ENCODE measurements at places on chromosomes 5 and 9. TPM values are rescaled to one million over a fixed set of nuclear protein-coding genes. Genes with fewer than 3 reads are reported as not detected.

KDM4C gene
- total RNA-seq, result 42.9 TPM

GABRA1 gene
- total RNA-seq, result not detected

LHX3 gene
- not detected for total RNA-seq

GRCh38 chr5:170427672-170428236 lies 38.6 kb upstream of the KCNMB1 start:
- no peak for DNase-seq
- no peaks in the 10 kb centered on the region for H3K36me3 ChIP-seq
- peaks cover 19% of the 10 kb centered on the region for H3K27me3 ChIP-seq
- no peak overlapping the region for H3K4me3 ChIP-seq

DNA sequence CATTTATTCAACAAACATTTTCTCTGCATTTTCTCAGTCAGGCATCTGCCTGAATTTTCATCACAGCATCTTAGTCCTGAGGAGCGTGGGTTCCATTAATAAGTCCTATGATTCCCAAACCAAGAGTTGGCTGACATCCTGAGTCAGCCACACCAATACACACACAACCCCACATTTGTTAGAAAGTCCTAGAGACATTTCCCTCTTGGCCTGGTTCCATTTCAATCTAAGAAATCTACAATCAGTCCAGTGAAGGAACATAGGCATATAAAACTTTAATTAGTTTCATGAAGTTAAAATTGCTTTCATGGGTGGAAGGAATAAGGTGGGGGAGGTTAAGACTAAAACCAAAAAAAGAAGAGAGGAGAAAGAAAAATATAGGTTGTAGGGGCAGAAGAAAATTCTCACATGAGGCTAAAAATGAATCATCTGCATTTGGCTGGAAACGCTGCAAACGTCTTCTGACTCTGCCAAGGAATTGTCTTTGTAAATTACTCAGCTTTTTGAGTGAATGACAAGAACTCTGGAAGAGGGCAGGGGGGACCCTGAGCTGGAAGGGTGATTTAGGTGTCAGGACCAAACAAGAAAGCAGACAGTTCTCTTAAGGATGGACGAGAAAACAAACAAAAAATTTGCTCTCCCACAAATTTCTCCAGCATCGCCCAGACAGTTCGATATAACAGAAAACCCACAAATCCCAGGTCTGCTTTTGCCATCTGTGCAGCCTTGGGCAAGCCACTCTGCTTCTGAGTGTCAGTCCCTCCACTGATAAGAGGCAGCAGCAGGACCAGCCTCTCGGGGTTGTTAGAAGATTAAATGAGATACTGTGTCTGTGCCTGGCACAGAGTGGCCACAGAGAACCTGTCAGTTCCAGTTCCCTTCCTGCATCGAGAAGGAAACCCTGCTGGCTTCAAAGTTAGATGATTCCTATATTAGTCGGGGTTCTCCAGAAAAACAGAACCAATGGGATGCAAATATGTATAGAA lies 289.7 kb downstream of the CDK5RAP2 start:
- H3K4me1 ChIP-seq, result no peaks in the 10 kb centered on the region
- no peaks in the 10 kb centered on the region for H3K27me3 ChIP-seq
- no peak overlapping the region for H3K27ac ChIP-seq
- H3K36me3 ChIP-seq, result no peaks in the 10 kb centered on the region

GRCh38 chr9:68495247-68495646 lies 45.4 kb downstream of the TMEM252 start:
- H3K4me1 ChIP-seq, result no peaks in the 10 kb centered on the region
- no peak overlapping the region for H3K27ac ChIP-seq
- peaks cover 18% of the 10 kb centered on the region for H3K27me3 ChIP-seq
- no peaks in the 10 kb centered on the region for H3K36me3 ChIP-seq
- no peak overlapping the region for H3K4me3 ChIP-seq
- DNase-seq, result no peak

DNA sequence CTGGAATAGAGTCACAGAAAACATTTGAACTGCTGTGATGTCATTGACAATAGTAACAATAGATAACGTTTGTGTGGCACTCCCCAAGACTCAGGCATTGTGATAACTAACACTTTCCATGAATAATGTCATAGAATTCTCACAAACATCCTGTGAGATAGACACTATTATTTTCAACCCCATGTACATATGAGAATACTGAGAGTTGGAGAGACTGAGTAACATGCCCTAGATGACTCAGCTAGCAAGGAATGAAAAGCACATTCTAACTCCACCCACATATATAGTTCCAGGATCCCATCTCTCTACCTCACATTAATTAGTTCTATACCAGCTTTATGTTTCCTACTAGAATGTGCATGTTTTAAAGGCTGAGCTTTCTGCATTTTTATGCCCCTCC lies 71.4 kb downstream of the ASTN2 start:
- H3K36me3 ChIP-seq, result no peaks in the 10 kb centered on the region
- H3K27ac ChIP-seq, result no peak overlapping the region
- no peak for DNase-seq
- H3K4me1 ChIP-seq, result no peaks in the 10 kb centered on the region
- H3K4me3 ChIP-seq, result no peak overlapping the region

DNA sequence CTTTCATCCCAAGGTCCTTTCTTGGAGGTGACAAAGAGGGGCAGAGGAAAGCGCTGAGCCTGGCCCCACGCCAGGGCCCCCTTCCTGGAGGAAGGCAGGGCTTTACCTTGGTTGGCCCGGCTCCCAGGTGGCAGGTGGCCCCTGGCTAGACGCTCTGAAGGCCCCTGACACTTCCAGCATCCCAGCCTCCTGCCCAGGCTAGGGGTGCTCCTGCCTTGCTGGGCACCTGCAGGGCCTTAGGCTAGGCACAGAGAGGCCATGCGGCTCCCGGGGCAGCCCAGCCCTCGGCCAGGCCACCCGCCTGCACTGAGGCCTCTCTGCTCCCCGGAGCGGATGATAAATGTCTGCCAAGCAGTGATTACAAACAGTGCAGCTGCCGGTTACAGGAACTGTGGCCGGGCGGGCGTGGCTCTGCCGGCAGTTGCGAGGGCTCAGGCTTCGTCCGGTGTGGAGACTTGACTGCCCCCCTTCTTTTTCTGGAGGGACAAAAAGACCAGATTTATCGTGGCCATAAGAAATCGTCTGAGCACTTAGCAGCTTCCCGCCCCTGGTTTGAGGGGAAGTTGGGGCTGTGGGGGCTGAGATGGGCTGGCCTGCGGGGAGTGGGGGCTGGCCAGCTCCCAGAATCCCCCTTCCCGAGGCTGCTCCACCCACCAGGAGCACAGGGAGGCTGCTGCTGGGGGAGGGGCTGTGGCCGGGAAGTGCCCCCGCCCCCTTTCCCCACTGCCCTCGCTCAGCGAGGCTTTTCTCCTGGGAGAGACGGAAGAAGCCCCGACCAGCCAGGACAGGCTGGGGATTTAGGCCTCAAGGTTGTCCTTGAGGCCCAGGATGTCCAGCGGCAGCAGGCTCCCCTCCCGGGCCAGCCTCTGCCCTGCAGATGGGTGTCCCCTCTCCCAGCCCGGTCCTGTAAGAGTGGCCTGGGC lies 31.6 kb upstream of the UBAC1 start:
- H3K4me3 ChIP-seq, result peak overlapping the region; percentile 55
- H3K27ac ChIP-seq, result no peak overlapping the region
- H3K4me1 ChIP-seq, result peaks cover 13% of the 10 kb centered on the region
- no peaks in the 10 kb centered on the region for H3K27me3 ChIP-seq
- no peaks in the 10 kb centered on the region for H3K36me3 ChIP-seq

- peak; percentile 67 for DNase-seq
- H3K27me3 ChIP-seq, result peaks cover 52% of the 10 kb centered on the region
- H3K4me3 ChIP-seq, result no peak overlapping the region
- no peaks in the 10 kb centered on the region for H3K36me3 ChIP-seq
- peaks cover 8% of the 10 kb centered on the region for H3K4me1 ChIP-seq
Observed at GRCh38 chr9:132800038-132800648, 77.9 kb downstream of the AK8 start.

DNA sequence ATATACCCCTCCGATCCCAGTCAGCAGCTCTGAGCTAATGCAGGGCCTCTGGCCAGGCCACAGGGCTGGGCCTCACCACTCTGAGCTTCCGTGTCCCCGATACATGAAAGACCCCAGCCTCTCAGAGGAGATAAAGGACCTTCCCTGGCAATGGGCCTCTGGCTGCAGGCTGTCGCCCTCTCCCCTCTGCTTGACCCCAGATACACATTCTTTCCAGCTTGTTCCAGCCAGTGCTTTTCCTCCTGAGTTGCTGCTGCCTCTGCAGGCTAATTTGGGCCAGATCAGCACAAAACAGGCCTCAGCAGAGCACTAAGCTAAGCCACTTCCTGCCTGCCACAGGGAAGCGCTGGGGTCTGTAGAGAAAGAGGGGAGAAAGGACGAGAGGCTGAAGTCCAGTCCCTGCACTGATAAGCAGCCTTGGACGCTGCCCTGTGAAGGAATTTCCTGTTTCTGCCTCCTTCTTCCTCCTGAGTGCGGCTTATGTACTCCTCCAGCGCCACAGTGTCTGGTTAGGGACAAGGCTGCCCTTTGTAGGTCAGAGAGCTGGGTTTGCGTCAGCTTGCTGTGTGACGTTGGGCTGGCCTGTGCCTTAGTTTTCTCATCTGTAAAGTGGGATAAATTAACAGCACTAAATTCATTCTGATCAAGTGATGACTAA lies 73.0 kb upstream of the IL17B start:
- H3K27ac ChIP-seq, result no peak overlapping the region
- no peaks in the 10 kb centered on the region for H3K27me3 ChIP-seq
- peaks cover 6% of the 10 kb centered on the region for H3K4me1 ChIP-seq
- no peak overlapping the region for H3K4me3 ChIP-seq
- no peak for DNase-seq

GRCh38 chr5:36066001-36066539 lies 612 bp downstream of the UGT3A2 start:
- H3K36me3 ChIP-seq, result no peaks in the 10 kb centered on the region
- H3K4me3 ChIP-seq, result peak overlapping the region; percentile 59
- peaks cover 41% of the 10 kb centered on the region for H3K27me3 ChIP-seq
- H3K4me1 ChIP-seq, result peaks cover 10% of the 10 kb centered on the region
- no peak overlapping the region for H3K27ac ChIP-seq

DNA sequence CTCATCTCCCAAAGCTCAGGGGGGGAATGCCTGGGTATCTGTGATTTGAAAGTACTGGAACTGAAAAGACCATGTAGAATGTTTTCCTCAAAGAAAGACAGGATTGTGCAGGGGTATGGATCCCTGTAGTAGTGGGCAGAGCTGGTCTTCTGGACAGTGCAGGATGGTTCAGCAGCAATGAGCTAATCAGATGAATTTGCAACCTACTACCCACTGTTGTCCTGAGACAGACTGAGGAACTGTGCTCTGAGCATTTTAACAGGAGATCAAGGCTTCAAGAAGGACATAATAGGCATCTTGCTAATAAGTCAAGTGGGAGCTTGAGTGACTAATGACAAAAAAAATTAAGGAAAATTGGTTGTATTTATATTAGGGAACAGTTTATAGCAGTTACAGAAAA lies 61.7 kb downstream of the FYB1 start:
- H3K4me1 ChIP-seq, result peaks cover 93% of the 10 kb centered on the region
- DNase-seq, result no peak
- peak overlapping the region; percentile 87 for H3K27ac ChIP-seq

Measured in activated T-cell treated with anti-CD3 and anti-CD28 coated beads, Interleukin-2, amount 50 U/mL, for 72 hours (primary cell).